Right hindlimb (tissue), 1 donor: ENCODE measurements at places on chromosomes 5 and 9.

GRCh38 chr5:159402856-159403255 lies 72.6 kb upstream of the IL12B start:
- DNase-seq: no peak

GRCh38 chr5:143318270-143318669 lies 85.2 kb downstream of the NR3C1 start:
- no peak for DNase-seq

DNA sequence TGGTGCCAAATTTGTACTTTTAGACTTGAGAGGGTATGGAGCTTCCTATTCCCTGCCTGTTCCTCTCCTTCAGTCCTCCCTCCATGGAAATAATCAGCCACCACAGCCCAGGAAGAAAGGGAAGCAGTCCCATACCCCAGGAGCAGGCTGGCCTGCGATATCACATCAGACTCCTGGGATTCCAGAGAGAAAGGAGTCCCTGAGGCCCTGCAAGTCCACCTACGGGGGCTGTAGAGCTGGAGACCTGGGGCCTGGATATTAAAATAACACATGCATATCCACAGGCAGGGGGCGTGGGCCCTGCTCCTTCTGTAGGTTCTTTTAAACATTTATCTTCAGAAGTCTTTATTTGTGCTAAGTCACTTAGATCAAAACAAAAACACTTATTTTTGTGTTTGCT lies 117.2 kb downstream of the TMEM174 start:
- no peak for DNase-seq

- no peak for DNase-seq
Measured at GRCh38 chr9:133645021-133645765, 9.0 kb downstream of the DBH start.

DNA sequence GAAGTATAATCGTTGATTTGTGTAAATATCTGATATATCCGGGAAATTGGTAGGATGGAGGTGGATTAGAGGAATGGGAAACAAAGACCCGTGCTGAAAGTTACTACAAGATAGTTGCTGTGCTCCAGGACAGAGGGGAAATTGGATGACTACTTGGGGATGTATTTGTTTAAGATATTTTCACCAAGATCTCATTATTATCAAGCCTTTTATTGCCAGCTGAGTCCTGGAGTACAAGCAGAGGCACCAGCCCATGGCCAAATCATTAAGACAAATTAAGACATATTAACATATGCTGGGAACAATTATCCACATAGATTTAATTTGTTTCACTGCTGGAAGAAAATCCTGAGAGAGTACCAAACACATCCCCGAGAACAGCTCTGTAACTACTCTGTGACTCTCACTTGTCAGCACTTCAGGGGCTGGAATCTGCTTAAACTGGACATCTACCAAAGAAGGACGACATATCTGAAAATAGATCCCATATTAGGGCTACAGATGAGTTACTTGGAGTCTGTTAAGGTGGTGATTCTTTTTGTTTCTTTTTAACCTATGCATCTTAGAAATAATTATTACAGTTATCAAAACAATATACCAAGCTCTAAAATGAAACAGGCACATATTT lies 68.2 kb downstream of the SLC1A1 start:
- no peak for DNase-seq

GRCh38 chr5:82674671-82675070 lies 396.5 kb upstream of the RPS23 start:
- no peak for DNase-seq

DNA sequence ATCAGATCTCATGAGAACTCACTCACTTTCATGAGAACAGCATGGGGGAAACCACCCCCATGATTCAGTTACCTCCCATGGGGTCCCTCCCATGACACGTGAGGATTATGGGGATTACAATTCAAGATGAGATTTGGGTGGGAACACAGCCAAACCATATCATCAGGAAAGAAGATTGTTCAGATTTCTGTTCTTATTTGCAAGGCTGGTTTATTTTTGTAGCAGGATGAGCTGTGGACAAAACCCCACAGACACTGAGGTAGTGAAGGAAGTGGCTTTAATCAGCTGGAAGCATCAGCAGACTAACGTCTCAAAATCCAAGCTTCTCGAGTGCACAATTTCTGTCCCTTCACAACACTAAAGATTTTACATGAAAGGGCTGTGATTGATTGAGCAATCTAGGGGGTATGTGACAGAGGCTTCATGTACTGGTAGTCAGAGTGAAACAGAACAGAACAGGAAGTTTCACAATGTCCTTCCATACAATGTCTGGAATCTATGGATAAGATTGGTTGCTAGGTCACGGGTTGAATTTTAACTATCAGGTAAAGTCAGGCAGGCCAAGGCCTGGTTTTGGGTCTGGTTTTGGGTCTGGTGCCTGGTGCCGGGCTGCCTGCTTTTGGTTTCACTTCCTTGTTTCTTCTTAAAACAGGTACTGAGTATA lies 91.3 kb upstream of the ZNF366 start:
- DNase-seq: no peak

- no peak for DNase-seq
Measured at GRCh38 chr5:151357097-151357496, 9.7 kb upstream of the SLC36A2 start.

DNA sequence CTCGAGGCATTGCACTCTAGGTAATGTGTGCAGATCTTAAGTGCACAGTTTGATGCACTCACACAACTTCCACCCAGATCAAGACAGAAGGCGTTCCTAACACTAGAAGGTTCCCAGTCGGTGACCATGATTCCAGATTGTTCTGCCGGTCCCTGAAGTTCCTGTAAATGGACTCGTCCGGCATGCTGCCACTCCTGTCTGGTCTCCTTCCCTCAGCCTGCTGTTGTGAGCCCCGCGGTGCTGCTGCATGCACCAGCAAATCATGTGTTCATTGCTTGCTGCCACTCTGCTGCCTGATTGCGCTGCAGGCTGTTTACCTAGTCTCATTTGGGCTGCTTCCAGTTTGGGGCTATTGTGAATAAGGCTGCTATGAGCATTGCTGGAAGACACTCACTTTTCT lies 11.5 kb downstream of the STKLD1 start:
- DNase-seq: no peak

DNA sequence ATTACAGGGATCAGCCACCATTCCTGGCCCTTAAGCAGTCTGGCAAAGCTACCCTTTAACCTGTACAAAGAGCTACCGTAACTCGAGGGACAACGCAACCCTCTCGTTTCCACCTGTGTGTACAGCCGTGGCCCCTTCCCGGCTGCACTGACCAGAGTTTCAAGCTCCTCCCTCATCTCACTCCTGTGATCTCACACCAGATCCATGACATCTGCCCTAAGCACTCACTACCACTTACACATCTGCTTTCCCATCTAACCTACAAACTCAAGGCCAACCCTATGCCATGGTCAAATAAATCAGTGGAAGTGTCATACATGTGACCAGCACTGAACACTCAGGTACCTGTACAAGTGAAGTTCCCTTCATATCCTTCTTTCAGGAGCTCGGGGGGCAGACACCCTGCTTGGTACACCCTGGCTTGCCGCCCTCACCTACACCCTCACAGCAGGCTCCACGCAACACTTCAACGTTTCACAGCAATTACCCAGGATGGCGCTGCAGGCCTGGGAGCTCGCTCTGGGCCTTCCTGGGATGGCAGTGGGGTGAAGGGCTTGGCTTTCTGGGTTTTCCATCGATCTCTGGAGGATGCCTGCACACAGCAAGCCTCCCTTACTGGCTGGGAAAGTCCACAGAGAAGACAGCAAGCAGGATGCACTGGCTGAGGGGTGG lies 61.7 kb downstream of the PRRT1B start:
- DNase-seq: no peak

DNA sequence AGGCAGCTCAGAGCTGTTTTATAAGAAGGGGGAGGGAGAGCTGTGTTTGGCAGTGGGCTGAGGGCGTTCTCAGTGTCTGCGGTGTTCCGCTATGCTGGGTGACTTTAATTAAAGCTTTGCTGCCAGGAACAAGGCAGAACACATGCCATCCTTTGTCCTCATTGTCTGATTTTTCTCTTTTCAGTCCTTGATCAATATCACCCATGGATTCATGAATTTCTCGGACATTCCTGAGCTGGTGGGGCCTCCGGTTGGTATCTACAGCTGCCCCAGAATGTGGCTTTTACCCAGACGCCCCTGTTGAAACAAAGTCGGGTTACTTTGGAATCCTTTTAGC lies 66.5 kb upstream of the TGFBR1 start:
- DNase-seq: no peak
